ENCODE measurements at places on chromosomes 4 and X.

DNA sequence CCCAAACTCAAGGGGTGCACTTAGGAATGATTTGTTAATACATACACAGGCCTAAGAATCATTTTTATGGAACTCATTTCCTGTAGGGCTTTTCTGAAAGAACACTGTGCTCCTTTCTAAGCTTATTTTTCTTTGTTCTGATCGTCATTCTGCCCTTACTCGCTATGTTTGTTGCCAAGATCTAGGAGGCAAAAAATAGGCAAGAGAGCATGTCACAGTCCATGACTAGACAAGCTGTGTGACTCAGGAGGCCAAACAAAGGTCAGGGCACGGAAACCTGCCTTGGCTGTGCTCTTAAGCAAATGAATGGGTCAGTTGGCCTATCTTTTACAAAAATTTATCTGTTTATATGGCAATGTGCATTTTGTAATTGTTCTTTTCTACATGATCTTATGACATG, 42.5 kb upstream of the C1GALT1C1 start:
- DNase-seq: no peak

DNA sequence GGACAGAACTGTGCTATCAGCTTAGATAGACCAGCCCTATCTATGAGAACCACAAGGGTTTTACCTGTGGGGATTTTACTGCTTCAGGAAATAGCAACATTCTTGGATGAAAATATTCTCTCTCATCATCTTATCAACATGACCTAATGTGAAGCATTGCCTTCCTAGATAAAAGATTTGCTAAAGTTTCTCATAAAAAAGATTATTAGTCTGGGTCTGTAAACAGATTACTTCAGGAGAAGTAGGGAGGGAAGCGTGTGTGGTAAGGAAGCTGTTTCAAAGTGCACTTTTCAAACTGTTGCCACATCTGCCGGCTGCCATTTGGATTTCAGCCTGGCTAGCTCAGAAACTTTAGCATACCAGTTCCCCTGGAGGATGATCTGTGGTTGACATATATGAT, at the start of gene NOX1:
NOX1 (minus strand) TSS at position 35 of the 400 bp plus-strand sequence. CDS start 220 bp downstream, outside the sequence.
- peak; percentile 7 for DNase-seq

- peak; percentile 58 for DNase-seq
Measured at GRCh38 chr4:122827258-122827878, 737 bp downstream of the FGF2 start.

DNA sequence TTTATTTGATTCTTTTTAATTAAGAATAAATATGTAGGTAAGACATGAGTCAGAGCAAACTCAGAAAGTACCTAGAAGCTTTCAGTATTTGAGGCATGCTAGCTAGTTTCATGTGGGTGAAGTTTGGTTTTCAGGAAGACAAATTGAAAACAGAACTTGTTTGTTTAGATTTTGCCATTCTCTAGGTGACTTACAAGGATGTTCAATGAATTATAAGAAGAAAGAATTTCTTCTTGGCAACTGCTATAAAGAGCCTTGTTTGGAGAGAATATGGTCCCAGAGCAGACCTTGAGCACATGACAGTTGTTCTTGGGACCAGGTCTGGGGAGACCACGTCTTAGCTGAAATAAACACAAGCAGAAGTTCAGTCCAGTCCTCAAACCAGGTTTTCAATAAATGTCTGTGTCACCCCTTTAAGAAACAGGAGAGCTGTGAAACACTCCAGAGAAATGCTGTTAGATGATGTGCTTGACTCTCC, 38.0 kb upstream of the IL21 start:
- no peak for DNase-seq

DNA sequence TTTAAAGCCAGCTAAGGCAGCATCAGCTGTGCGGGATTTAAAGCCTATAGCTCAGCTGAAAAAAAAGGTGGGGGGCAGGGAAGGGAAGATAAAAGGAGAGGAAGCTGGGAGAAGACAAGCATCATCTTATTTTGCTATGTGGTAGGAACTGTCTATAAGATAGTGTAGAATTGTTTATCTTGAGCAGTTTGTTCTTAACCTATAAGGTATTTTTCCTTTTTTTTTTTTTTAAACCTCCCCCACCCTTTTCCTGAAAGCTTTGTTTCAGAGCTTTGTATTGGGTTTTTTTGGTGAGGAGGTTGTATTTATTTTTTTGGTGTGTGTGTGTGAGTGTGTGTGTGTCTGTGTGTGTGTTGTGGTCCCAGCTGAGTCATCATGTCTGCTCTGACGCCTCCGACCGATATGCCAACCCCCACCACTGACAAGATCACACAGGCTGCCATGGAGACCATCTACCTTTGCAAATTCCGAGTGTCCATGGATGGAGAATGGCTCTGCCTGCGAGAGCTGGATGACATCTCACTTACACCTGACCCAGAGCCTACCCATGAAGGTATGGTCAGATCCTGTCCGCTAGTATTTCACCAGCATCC, 531 bp downstream of the RUFY3 start:
- peak; percentile 71 for DNase-seq

DNA sequence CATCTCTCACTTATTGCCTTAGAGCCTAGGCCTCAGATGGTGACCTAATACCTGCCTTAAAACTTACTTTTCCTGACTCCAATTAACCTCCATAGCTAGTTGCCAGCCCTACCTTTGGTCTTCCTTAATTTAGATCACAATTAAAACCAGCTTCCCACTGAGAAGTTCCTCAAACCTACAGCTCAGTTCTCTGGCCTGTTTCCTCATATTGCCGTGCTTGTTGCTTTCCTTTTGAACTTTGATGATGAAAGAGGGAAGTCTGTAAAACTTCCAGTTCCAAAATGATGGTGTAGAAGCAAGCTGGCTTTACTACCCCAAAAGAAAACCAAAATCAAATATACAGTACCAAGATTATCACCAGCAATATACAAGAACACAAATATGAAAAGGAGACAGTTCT, 28.9 kb upstream of the CAMK2D start:
- DNase-seq: peak; percentile 39

DNA sequence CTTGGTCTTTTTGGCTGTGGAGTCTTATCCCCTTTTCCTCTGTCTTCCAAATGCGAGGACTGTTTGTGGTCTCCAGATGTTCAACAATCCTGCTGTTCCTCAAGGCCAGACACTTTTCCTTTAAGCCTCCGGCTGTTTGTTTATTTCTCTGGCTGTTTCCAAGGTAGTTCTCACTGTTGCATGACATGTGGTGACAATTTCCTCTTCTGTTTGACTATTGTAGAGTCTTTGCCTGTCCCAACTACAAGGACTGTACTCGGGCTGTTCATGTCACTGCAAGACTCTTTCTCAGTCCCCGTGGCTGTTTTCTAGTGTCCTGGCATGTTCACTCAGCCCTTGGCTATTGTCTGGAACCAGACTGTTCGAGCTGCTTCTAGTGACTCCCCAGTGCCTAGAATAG, 50.6 kb downstream of the ZNF157 start:
- DNase-seq: no peak

DNA sequence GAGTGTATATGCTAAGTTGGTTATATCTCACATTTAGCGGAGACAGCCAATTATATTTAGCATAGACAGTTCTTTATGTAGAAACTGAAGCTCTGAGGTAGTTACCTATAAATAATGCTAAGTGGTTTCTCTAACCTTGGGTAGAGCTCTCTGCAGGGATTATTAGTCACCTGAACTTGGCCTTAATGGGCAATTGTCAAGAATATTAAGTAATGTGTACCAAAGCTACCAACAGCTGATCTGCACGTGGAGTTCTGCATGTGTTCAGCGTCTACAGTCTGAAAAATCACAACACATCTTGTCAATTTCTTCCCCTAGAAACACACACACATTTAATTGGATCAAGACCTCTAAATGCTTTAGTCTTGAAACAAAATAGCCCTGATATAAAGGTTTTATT, 740.6 kb upstream of the FAM241A start:
- DNase-seq: no peak

DNA sequence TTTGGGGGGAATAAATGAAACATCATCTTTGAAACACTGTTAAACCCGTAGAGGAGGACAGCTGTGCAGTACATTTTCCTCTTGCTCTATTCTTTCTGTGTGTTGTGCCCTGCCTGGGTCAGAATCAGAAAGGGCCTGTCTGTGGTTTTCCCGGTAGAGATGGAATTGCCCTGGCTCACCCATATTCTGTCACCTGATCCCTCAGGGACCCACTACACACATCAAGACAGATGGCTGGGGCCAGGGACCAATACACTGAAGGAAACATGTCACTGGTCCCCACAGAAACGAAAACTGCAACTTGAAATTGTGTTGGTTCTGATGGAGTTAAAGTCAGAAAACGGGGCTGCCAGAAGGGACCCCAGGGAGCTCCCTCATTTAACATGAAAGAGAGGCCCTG, 114.9 kb downstream of the ZNF827 start:
- no peak for DNase-seq

DNA sequence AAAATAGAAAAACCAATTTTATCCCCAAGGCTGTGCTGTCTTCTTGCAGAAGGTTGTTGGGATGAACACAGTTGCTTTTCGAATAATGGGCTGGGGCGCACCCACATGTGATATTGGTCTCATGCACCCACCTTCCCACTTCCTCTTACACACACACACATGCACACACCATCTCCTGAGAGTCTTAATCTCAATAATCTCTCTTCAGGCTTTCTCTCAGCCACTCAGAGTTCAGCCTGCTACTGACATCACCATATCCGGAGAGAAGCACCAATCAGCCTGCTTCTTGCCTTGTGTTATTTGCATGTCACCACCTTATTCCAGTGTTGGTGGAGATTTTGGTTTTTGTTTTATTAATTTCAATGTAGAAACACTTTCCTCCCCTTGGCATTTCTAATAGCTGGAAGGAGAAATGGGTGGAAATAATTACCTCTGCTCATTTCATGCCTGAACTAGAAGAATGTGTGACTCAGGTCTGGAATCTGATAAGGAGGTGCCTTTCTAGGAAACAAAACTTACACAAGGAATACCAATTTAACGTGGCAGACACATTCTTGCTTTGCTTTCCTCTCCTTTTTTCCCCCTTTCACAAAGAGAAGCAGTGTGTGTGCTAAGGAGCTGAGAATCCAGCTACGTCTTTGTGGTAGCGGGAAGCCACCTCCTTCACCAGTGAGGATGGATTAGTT, 400.2 kb downstream of the MID1IP1 start:
- peak; percentile 33 for DNase-seq
